ENCODE measurements at places on chromosomes 6 and 20. TPM values are rescaled to one million over a fixed set of nuclear protein-coding genes. Genes with fewer than 3 reads are reported as not detected.

DNA sequence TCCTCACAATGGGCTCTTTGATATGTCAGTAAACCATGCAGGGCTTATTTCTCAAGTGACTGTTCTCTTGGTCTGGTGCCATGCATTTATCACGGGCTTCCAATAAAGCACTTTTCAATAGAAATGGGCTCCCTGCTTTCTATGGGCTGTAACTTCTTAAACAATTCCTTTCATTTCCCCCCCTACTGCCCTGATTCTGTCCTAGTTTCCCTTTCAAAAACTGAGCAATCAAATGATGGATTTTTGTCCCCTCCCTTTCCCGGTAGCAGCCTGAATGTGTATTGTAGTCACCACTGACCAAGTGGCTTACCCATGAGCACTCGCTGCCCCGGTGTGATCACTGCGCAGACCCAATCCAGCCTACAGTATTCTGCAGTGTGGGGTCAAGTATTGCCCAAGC is 13.9 kb downstream of the RPS10 start:
- DNase-seq, result no peak

GRCh38 chr6:154732538-154733182 is 556 bp upstream of the SCAF8 start:
- DNase-seq, result no peak

DNA sequence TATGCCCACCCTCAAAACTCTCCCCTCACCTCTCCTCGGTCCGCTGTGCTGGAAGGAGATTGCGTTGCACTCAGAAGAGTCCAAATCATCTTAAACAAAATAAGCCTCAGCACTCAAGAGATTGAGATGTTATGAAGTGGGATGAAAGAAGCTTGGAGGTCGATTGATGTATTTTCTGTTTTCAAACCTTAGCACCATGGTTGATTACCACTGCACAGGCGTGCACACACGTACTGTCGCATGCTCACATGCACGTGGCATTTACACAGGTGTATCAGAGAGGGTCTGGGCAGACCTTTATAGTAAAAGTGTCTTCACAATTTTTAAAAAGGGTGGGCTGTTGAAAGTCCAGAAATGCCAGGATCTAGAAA is 612 bp upstream of the AGPAT4 start:
- no peak for DNase-seq

DNA sequence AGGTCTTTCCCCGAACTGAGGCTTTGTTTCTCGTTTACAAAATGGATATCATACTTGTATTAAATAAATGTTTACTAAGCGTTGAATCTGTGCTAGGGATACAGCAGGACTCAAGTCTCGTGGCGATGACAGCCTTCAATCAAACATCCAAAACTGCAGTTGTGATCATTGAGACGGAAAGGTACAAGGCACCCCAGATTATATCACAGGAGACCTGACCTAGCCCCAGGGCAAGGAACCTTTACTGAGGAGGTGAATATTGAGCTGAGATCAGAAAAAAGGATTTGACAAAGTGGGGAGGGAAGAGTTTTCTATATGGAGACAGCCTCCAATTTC is 476 bp downstream of the AAR2 start:
- DNase-seq, result no peak

- DNase-seq, result no peak
Measured at GRCh38 chr6:136037876-136038460, 186.5 kb downstream of the PDE7B start.

GRCh38 chr6:145647602-145648001 is 87.7 kb downstream of the EPM2A start:
- no peak for DNase-seq

DNA sequence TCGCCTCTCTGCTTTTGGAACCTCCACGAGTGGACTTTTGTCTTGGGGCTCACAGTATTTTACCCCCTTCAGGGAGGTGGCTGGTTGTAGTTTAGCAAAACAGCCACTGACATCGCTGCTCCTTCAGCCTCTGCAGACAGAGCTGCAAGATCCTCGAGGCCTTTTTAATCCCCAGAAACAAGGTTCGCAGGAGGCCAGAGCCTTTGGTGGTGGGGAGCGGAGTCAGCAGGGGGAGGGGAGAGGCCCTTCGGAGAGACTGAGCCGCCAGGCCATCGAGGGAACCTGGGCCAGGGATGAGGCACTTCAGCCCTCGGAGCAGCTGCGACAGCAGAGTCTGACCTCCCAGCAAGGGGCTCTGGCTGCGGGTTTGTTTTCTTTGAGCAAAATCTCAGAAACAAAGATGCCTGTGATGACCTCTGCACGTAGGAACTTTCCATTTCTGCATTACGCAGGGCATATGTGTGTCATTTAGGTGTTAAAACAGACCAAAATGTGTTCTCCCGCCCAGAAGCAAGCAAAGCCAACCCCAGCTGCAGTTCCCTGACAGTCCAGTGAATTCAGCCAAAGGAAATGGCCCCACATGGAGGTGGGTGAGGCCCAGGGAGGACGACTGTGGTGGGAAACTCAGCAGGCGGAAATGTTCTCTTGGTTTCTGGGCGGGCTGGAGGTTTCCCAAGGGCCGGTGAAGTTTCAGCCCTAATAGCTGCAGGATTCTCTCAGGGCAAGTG is 171.2 kb upstream of the SULF2 start:
- DNase-seq, result no peak

GRCh38 chr6:128696691-128697689 is 176.6 kb upstream of the PTPRK start:
- no peak for DNase-seq

Gene CALHM4
- total RNA-seq, result not detected

Gene MUCL3
- not detected for total RNA-seq

Gene SLC22A7
- not detected for total RNA-seq

Gene GSTA1
- not detected for total RNA-seq

Gene PLTP
- 2.8 TPM for total RNA-seq

Gene LAMP5
- not detected for total RNA-seq

Gene GJA1
- not detected for total RNA-seq

Gene TNFRSF6B
- total RNA-seq, result not detected

Gene HNF4A
- total RNA-seq, result not detected

Gene PCK1
- total RNA-seq, result not detected

All from activated CD8-positive, alpha-beta T cell treated with anti-CD3 and anti-CD28 coated beads, Interleukin-2, amount 10 ng/mL, durations not matched to agents 7 days and 5 days (primary cell).